ENCODE measurements at places on chromosomes 12 and 14. TPM values are rescaled to one million over a fixed set of nuclear protein-coding genes. Genes with fewer than 3 reads are reported as not detected.
A peak's percentile ranks its signal among the peaks of the same experiment; 100 is the strongest.

COCH gene
- 1.4 TPM for total RNA-seq

TAS2R10 gene
- total RNA-seq, result 1.6 TPM

GRCh38 chr14:89377544-89377943, 39.5 kb downstream of the FOXN3 start:
- H3K4me3 ChIP-seq, result no peak overlapping the region
- DNase-seq, result no peak
- no peaks in the 10 kb centered on the region for H3K4me1 ChIP-seq
- H3K36me3 ChIP-seq, result no peaks in the 10 kb centered on the region

DNA sequence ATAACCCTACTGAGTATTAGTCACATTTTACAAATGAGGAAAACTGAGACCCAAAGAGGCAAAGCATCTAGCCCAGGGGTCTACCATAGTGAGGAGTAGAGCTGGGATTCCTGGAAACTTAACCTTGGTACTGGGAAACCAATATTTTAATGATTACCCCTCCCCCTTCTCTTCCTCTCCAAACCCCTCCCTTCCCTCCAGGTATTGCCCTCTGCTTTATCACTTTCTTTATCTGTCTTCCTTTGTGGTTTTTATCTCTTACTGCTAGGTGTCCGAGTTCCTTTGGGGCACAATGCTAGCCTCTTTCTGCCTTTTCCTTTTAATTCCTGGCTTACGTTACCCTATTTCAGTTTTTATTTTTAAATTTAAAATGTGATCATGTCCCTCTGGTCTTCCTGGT, 2.8 kb downstream of the GABARAPL1 start:
- H3K27me3 ChIP-seq, result no peaks in the 10 kb centered on the region
- no peak overlapping the region for H3K4me3 ChIP-seq
- H3K27ac ChIP-seq, result no peak overlapping the region
- H3K4me1 ChIP-seq, result peaks cover 17% of the 10 kb centered on the region
- H3K36me3 ChIP-seq, result peaks cover 22% of the 10 kb centered on the region
- no peak for DNase-seq

GRCh38 chr12:14373217-14373616, 7.7 kb downstream of the ATF7IP start:
- no peak overlapping the region for H3K27ac ChIP-seq
- no peak for DNase-seq
- no peaks in the 10 kb centered on the region for H3K36me3 ChIP-seq
- no peak overlapping the region for H3K4me3 ChIP-seq
- no peaks in the 10 kb centered on the region for H3K27me3 ChIP-seq

TAMALIN gene
- total RNA-seq, result 9.8 TPM

TRIM9 gene
- total RNA-seq, result 2.0 TPM

- no peak overlapping the region for H3K4me3 ChIP-seq
- no peak for DNase-seq
- H3K27me3 ChIP-seq, result no peaks in the 10 kb centered on the region
These were observed 82.1 kb downstream of the TSPAN8 start for GRCh38 chr12:71075743-71076142.

DNA sequence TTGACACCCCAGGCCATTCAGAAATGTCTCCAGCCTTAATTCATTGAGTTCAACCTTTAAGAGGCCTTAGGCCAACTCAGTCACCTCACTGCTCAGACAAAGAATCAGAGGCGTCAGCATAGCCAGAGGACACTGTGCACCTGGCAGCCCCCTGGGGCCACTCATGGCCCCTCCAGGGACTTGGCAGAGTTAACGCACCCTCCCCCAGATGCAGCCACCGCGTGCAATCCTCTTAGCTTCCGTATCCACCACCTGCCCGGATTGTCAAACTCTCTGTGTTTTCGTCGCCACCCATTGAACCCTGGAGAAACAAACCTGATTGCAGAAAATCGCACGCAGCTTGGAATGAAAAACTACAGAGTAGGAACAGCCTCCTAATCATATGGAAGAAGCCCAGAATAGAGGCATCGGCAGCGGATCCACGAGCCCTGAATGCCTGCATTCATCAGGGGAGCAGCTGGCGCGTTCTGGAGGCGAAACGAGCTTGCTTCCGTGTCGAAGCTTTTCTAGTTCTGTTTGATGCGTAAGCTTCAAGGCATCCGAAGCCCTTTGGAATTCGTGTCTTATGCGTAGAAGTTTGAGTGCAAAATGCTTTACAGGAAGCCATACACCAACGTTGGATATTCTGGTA, 22.4 kb downstream of the BRI3BP start:
- no peak overlapping the region for H3K27ac ChIP-seq
- no peak for DNase-seq
- H3K36me3 ChIP-seq, result no peaks in the 10 kb centered on the region
- H3K4me1 ChIP-seq, result no peaks in the 10 kb centered on the region
- no peaks in the 10 kb centered on the region for H3K27me3 ChIP-seq
- H3K4me3 ChIP-seq, result no peak overlapping the region

DNA sequence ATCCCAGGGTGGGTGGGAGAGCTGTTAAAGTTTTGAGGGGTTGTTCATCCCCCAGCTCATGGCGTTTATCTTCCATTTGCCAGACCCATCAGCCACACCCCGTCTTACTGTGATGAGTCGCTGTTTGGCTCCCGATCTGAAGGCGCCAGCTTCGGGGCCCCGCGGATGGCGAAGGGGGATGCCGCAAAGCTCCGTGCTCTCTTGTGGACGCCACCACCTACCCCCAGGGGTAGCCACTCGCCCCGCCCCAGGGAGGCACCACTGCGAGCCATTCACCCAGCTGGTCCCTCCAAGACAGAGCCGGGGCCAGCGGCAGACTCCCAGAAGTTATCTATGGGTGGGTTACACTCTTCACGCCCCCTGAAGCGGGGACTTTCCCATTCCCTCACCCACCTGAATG, 5.7 kb downstream of the RITA1 start:
- H3K36me3 ChIP-seq, result peaks cover 18% of the 10 kb centered on the region
- no peaks in the 10 kb centered on the region for H3K27me3 ChIP-seq
- no peak for DNase-seq
- H3K4me1 ChIP-seq, result peaks cover 3% of the 10 kb centered on the region
- no peak overlapping the region for H3K4me3 ChIP-seq
- no peak overlapping the region for H3K27ac ChIP-seq

TEAD4 gene
- total RNA-seq, result 35.0 TPM

- H3K4me1 ChIP-seq, result peaks cover 19% of the 10 kb centered on the region
- DNase-seq, result peak; percentile 30
- peak overlapping the region; percentile 92 for H3K27ac ChIP-seq
- H3K4me3 ChIP-seq, result peak overlapping the region; percentile 81
These were observed 507 bp upstream of the FKBP4 start for GRCh38 chr12:2794191-2794735.

LIN7A gene
- 16.3 TPM for total RNA-seq

- no peaks in the 10 kb centered on the region for H3K27me3 ChIP-seq
- no peaks in the 10 kb centered on the region for H3K4me1 ChIP-seq
- no peaks in the 10 kb centered on the region for H3K36me3 ChIP-seq
- no peak overlapping the region for H3K27ac ChIP-seq
- DNase-seq, result no peak
These were observed 29.0 kb downstream of the PTPRQ start for GRCh38 chr12:80472911-80473500.

GRCh38 chr14:53808042-53808441, 148.6 kb downstream of the BMP4 start:
- H3K27me3 ChIP-seq, result no peaks in the 10 kb centered on the region
- H3K36me3 ChIP-seq, result no peaks in the 10 kb centered on the region
- DNase-seq, result no peak

GRCh38 chr14:81471062-81471461, 62.6 kb downstream of the SEL1L start:
- no peaks in the 10 kb centered on the region for H3K4me1 ChIP-seq
- DNase-seq, result no peak
- no peak overlapping the region for H3K4me3 ChIP-seq
- H3K27ac ChIP-seq, result no peak overlapping the region
